GM12864 (cell line): ENCODE measurements at places on chromosomes 7 and 10.

DNA sequence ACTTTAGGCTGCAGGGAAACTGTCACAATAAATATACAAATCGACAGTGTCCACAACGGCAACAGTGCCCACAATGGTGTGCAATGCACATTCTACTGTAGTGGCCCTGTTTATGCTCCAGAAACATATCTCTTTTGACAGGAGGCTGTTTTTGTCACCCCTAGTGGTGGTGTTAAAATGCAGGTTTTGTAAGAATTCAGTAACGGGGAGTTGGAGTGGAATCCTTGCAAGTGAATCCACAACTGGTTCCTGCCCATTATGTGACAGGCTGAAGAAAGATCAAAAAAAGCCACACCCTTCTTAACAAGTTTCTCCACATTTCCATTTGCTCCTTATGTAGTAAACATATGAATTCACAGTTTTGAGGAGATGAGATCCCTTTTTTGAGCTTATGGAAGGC lies 58.5 kb downstream of the BEND7 start:
- DNase-seq: no peak

GRCh38 chr7:106462365-106462859 lies 177.6 kb upstream of the NAMPT start:
- DNase-seq: peak; percentile 21

- DNase-seq: no peak
These were observed 248.2 kb upstream of the PPP2R2D start for GRCh38 chr10:131652438-131653139.

GRCh38 chr10:131762789-131763696 lies 137.8 kb upstream of the PPP2R2D start:
- DNase-seq: no peak

GRCh38 chr7:152683297-152683696 lies 7.4 kb upstream of the XRCC2 start:
- DNase-seq: no peak

GRCh38 chr10:132357286-132358058 lies 25.5 kb downstream of the LRRC27 start:
- no peak for DNase-seq

DNA sequence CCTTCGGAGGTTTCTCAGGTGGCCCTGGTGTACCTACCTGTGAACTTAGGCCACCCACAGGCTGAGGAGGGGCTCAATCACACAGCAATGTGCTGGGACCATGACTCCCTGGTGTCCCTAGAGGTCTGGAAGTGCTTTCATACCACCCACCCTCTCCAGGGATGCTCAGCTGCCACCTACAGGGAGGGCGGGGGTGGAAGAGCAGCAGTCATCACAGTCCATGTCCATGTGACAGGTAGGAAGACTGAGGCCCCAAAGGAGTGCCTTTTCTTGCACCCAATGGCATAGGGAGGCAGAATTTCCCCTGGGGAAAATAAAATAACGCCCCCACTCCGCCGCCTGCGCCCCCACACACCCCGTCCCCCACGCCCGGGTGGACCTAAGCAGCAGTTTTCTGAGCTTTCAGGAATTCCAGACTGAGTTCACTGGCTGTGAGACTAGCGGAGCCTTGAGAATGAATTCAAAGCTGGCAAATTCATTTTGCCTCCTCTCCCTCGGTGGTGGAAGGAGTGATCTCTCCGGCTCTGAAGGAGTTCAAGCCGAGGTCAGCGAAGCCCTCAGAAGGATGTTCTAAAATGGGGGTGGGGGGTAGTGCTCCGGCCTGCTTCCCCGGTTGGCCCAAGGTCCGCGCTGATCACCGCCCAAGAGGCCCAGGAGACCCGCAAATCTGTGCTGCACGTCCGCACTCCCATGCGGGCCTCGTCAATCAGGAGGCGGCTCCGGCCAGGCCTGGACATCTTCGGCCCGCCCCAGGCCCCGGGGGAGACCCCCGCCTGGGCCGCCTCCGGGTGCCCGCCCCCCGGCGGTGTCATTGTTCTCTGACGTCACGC lies 2.1 kb upstream of the ZMIZ1 start:
- no peak for DNase-seq

- DNase-seq: no peak
These were observed 41.5 kb downstream of the PRF1 start for GRCh38 chr10:70561070-70561469.

DNA sequence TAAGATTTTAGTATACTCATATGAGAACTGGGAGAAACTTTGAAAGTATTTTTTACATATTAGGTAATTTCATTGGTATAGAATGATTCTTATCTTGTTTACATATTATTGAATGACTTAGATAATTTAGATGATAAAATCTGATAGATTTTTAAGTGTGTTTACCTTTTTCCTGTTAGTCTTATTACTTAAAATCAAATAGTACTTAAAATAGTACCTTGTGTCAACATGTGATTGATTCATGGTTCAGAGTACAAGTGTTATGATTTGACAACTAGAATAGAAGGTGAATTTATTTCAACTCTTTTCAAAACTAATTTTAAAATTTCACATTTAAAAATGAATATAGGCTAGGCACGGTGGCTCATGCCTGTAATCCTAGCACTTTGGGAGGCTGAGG lies 4.1 kb downstream of the MKLN1 start:
- no peak for DNase-seq

DNA sequence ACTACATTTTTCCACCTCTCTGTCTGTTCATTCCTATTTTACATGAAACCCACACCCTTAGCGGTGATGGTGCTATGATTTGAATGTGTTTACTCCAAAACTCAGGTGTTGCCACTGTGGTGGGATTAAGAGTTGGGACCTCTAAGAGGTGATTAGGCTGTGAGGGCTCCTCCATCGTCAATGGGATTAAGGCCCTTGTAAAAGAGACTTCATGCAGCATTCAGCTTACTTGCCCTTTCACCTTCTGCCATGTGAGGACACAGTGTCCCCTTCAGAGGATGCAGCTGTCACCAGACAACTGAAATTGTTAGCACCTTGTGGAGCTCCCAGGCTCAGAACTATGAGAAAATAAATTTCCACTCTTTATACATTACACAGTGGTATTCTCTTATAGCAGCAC lies 182.2 kb downstream of the NOC3L start:
- no peak for DNase-seq

DNA sequence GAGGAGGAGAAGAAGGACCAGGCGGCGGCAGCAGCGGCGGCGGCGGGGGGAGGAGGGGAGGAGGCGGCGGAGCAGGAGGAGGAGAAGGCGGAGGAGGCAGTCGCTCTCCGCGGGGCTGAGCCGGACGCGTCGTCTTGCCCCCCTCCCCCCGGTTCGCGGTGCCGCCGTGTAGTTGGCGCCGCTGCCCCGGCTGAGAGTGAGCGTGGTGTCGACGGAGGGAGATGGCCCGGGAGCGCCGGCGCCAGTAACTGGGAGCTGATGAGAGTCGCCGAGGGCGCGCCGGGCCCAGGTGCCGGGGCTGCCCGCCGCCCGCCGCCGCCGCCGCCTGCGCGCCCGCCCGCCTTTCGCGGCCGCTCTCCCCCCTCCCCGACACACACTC lies 257 bp downstream of the WAC start:
- DNase-seq: no peak

DNA sequence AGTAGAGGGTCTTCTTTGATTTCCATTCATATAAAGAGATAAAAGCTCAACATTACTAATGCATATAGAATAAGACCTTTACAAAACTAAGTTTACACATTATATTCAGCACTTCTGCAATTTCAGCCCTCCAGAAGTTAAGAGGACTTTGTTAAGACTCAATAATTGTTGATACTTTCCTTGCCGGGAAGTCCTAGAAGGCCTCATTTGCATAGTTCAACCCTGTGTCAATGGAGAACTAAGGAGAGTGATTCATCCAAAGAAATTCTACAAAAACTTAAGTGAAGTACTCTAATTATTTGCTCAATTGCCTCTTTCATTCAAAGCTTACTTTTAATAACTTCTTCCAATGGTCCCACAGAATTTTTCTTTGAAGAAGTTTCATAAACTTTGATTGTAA lies 1060.3 kb upstream of the CELF2 start:
- DNase-seq: no peak

- DNase-seq: no peak
These were observed 100.9 kb downstream of the REEP3 start for GRCh38 chr10:63622097-63622496.

DNA sequence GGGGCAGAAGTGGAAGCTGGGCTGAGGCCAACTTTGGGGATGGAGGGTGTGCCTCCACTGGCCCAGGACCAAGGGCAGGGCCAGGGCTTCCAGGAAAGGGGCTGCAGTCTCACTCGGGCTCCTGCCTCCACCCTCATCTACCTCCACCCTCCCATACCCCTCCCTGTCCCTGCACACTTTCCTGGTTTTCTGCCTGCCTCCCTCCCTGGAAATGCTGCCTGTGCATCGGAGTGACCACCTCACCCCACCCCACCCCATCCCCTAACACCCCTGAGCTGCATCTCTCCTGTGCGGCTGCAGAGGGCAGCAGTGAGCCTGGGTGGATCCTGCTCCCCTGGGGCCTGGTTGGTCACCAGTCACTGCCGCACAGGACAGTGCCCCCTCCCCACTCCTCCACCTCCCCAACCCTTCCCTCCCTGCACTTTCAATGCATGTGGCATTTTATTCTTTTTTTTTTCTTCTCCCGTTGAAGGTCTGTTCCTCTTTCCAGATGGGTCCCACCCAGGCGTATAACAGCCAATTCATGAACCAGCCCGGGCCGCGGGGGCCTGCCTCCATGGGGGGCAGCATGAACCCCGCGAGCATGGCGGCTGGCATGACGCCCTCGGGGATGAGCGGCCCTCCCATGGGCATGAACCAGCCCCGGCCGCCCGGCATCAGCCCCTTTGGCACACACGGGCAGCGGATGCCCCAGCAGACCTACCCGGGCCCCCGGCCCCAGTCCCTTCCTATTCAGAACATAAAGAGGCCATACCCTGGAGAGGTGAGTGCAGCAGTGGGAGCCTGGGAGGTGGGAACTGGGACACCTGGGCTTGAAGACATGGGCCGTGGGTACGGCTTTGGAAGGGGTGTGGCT lies 54.1 kb upstream of the PPIF start:
- DNase-seq: no peak

GRCh38 chr7:116696707-116697106 lies 24.7 kb downstream of the MET start:
- DNase-seq: no peak

GRCh38 chr7:68971634-68972340 lies 626.5 kb upstream of the AUTS2 start:
- DNase-seq: no peak

DNA sequence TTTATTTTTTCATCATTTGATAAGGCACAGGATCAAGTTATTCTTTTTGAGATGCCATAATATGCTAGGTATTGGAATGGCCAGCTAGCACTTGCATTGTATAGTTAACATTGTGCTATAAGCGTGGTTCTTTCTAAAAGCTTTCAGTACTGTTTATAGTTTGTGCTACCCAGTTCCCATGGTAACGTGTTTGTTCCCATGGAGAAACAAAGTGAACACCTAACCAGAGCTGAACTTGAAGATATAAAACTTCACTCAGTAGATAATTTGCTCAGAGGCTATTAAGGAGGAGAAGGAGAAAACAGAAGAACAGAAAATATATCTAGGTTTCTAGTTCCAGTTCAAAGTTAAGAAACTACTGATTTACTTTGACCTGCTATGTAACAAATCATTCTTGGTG lies 23.6 kb upstream of the ITGB8 start:
- DNase-seq: no peak

DNA sequence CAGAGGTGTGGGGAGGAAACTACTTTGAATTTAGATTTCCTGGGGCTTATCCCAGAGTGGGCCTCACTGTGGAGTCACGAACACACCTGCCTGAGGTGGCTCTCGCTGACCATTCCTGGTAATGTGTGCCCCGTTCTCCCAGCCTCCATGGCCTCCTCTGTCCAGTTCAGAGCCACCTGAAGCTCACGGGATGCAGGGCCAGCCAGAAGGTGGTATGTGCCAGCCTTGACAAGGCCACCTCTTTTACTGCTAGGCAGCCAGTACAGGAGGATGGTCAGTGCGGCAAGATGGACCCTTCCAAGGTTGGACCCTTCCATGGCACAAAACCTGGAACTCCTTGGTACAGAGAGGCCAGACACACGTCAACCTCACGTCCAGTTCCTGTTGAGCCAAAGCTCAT lies 210.3 kb downstream of the DNAJB6 start:
- DNase-seq: no peak

DNA sequence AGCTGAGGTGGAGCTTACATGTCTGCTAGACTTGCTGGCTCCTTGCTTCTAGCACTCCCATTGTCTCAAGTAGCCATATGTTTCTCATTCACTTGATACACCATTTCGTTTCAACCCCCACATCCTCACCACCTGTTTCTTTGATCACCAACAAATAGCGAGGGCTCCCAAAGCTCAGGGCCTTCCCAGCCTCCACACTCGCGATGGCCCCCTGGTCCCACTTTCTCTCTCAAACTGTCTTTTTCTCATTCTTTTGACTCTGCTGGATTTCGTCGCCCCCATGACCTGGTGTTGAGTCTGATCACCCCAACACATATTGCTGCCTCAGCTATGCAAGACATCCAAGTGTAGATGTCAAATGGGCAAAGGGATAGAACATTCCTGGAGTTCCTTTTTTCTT lies 26.0 kb upstream of the SMNDC1 start:
- DNase-seq: no peak

- DNase-seq: no peak
These were observed 13.3 kb upstream of the SLC16A12 start for GRCh38 chr10:89548673-89549072.

DNA sequence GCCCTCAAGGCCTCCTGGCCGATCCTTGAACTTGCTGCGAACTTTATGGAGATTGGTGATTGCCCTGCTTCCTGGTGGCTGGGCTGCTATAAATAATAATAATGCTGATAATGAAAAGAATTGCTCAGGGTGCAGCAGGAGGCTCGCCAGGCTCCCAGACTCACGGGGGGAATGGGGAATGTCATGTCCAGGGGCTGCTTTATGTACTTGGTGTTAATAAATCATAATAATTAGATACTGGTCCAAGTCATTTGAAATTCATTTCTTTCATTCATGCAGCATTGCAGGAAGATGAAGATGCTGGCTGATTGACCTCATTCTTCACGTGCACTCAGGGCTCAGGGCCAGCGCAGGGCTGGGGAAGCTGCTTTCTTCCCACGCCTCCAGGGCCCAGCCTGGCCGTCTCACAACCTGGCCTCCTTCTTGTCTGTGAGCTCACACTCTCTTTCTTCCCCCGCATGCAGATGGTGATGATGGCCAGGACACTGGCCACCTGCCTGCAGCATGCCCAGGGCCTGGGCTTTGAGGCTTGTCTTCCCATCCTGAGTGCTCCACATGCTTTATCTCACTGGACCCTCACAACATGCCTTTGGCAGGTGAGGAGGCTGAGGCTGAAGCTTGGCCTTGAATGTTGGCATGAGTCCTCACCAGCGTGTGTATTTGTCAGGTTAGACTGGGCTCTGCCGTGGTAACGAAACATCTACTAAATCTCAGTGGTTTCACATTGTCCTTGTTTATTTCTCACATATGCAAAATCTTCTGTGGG lies 138.4 kb upstream of the TNS3 start:
- DNase-seq: no peak

GRCh38 chr7:148856891-148857290 lies 27.2 kb downstream of the EZH2 start:
- no peak for DNase-seq

DNA sequence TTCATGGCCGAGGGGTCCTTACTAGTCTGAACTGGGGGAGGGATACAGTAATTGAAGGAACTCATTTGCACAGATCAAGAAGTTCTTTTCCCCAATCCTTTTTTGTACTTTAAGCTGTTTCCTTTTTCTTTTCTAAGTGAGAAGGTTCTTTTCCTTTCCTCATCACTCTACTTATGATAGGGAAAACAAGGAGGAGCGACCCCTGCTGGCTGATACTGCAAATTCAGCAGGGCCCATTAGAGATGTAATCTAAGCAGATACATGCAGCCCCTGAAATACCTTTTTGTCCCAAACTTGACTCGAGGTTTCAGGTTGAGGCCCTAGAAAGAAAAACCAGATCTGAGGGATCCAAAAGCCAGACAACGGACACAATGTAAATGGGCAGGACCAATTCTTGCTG lies 305.5 kb downstream of the DNAJB9 start:
- DNase-seq: no peak

- DNase-seq: no peak
These were observed 90.1 kb upstream of the CYP26C1 start for GRCh38 chr10:92970301-92971070.
